NCI-H146 (cell line): ENCODE measurements at places on chromosomes 2 and 18.
A peak's percentile ranks its signal among the peaks of the same experiment; 100 is the strongest.

GRCh38 chr2:156490466-156490840 is 54.3 kb downstream of the GPD2 start:
- DNase-seq, result no peak

- DNase-seq, result no peak
Measured at GRCh38 chr2:173164396-173164795, 88.8 kb downstream of the MAP3K20 start.

DNA sequence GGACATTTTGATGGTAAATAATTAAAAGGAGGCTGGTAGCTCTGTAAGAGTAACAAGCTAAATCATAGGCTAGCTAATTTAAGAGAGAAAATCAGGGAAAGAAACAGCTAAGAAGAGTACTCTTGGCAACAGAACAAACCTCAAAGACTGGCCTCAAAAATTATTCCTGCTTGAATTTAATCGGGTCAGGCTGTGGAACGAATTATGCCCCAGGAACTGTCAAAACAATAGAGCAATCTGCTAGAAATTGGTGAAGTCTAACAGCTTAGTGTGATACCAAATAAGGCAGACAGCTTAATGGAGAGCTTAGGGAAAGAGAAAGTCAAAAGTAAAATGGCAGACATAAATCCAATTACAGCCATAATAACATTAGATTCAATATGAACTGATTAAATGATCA is 215.7 kb downstream of the MREG start:
- no peak for DNase-seq

DNA sequence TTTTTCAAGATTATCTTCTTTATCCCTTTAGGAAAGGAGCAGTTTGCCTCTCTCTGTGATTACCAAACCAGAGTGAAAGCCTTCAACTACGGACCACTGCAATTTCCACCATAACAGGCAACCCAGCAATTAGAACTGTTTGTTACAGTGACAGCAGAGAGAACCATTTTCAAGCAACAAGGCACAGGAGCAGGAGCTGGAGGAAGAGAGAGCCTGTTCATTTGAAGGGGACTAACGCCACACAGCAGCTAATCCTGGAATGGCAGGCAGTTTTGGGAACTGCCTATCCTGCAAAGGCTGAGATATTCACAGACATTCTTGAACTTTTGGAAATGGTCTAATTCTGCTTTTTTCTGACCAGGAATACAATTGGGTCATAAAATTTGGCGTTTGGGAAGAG is 1541.9 kb upstream of the PIK3C3 start:
- peak; percentile 94 for DNase-seq

- peak; percentile 49 for DNase-seq
Measured at GRCh38 chr2:44804406-44805265, 136.9 kb upstream of the SIX3 start.

GRCh38 chr2:29865512-29865911 is 55.9 kb downstream of the ALK start:
- no peak for DNase-seq

DNA sequence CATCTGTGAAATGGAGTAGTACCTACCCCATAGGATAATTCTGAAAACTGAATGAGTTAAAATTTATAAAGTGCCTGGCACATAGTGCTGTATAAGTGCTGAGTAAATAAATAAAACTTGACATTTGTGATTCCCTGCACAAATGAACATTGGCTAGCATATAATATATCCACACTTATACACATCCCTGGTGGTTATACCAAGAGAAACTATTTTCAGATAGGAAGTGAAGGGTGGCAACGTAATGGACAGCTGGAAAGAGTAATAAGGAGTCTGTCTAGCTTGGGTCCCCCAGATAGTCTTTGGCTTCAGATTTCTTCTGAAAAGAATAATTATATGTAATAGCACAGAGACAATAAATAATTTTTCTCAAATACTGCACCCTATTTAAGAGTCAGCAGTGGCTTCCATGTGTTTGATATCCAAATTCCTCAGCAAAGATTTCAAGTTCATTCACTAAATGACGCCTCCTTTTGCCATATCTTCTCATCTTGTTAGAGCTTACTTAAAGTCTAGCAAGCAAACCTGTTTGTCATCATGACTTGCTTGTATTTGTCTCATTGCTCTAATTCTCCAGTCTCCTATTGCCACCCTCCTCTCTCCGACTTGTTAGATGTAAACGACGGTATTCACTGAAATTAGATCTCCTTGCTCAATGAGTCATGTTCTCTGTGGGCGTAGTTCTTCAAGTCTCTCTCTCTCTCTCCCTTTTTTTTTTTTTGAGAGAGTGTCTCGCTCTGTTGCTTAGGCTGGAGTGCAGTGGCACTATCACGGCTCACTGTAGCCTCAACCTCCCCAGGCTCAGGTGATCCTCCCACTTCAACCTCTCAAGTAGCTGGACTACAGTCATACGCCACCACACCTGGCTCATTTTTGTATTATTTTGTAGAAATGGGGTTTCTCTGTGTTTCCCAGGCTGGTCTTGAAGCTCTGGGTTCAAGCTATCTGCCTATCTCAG is 8.7 kb upstream of the ADGRF3 start:
- no peak for DNase-seq
